SW480 (cell line): ENCODE measurements at places on chromosomes 5 and 9.
A peak's percentile ranks its signal among the peaks of the same experiment; 100 is the strongest.

DNA sequence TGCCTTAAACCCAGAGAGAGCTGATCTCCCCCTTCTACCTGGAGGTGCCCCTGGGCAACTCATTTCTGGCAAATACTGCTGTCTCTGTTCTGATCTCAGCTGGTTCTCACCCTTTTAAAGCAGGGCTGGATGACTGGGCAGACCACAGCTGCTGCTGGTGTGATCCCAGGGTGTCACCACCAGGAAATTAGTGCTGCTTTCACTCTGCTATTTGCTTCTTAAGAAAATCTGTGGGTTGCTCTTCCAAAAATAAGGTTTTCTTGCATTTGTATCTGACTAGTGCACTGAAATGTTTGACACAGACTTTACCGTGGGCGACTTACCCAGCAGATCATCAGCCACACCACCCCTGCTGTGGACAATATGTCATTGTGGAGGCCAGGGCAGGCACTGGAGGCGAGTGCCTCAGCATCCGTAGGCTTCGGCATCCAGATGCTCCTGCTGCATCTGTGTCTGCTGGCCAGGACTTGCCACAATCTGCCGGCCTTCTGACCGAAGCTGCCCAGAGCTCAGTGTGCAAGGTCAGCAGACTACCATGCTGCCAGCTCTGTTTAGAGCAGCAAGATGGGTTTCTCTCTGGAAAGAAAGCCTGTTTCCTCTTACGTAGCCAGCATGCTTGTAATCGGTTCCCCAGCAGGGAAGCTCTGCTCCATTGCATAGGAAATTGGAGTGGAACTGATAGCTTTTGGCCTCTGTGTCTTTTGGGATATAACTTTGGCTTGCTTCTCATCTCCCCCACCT, 13.6 kb downstream of the ARHGAP26 start:
- DNase-seq, result no peak

- no peak for DNase-seq
Measured at GRCh38 chr9:98229090-98229395, 26.4 kb downstream of the TBC1D2 start.

DNA sequence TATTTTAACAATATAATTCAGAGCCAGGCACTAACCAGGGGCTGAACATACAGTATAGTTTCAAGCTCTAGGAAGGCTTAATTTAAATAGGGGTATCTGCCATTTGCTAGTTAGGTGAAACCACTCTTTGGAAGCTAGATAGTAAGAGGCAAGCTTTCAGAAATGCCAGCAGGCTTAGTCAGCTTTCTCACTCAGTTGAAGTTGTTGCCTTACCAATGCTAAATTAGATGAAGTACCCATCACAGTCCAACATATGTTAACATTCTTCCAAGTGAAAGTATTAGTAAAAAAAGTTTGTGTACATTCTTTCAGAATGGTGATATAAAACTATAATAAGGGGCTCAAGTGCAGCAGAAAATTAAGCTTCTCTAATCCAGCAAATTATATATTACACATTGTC, 215.0 kb downstream of the CNTLN start:
- no peak for DNase-seq

DNA sequence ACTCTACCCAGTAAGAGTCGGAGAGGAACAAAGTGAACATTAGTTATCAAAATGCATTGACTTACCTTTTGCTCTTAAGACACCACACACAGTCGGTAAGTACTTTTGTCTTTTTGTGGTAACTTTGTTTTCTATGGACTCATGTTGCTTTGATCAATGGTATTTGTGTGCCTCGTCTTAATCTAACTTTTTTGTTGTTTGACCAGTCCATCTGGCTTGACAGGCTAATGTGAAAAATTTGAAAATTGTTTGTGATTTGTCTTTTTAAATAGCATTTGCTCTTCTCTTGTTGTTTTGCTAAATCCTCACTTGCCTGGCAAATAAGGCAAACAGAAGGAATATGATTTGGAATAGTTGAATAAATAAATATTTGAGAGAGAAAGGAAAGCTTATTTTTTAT, 71.4 kb upstream of the CHD1 start:
- DNase-seq, result no peak

DNA sequence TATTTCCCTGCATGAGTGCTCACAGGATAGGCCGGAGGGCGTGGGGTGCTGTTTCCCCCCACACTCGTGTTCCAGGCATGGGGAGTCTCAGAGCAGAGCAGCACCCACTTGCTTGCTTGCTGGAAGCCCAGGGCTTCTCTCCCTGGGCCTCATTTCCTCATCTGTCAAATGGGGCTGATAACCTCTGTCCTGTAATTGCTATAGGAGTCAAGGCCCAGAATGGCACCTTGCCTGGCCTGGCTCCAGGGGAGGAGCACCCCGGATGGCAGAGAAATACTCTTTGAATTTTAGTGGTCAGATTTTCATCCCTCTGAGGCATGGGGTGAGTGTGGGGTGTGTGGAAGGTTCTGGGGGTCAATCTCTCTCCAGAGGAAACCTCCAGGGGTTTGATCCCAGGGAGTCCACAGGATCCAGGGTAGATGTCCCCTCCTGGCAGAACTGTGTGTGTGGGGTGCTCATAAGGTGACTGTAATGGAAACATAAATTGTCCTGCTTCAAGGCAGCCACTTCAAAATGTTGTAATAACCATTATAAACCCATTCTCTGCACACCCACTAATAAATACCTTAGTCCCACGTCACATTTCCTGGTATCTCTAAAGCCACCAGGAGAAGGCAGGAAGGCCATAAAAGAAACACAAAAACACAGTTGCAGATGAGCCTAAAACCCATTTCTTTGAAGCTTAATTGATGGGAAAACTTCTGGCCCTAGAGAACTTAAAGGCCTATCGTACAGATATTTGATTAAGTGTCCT, 272.2 kb downstream of the FSTL4 start:
- DNase-seq, result peak; percentile 91

DNA sequence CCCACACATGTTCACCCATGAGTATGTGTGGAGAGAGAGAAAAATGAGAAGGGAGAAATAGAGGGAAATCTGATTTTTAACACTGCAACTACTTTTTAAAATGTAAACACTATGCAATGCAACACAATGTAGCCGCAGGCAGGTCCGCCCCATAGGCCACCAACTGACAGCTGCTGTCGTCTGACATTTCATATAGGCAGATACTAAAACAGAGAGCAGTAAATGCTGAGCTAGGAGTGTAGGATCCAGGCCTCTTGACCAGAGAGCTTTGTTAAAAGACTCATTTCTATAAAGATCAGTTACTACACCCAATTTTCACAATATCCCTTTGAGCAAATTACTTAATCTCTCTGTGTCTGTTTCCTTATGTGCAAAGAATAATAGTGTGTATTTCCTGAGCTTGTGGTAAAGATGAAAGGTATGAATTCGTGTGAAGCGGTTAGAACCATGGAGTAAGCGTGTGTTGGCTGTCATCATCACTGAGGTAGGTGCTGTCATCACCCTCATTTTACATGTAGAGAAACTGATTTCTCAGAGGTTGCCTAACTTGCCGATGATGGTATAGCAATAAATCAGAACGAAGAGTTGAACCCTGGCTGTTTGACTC, 55.2 kb upstream of the PDE8B start:
- DNase-seq, result no peak

- no peak for DNase-seq
Measured at GRCh38 chr9:97868859-97869258, 15.8 kb downstream of the FOXE1 start.

DNA sequence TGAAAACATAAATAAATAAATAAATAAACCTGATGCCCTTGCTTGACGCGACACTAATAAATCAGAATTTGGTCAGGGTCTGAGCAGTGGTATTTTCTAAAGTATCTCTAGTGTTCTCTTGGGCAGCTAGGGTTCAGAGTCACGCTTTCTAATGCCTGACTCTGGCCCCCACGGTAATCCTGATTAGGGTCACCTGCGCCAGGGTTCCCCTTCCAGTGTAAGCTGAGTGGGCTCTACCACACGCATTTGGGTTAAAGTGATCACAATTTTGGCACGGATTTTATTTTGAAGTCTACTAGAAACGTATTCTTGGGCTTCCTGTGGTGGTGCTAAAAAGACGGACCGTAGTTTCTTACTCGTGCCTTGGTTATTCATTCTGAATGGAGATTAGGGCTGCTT, 651 bp downstream of the TTC1 start:
- DNase-seq, result no peak

DNA sequence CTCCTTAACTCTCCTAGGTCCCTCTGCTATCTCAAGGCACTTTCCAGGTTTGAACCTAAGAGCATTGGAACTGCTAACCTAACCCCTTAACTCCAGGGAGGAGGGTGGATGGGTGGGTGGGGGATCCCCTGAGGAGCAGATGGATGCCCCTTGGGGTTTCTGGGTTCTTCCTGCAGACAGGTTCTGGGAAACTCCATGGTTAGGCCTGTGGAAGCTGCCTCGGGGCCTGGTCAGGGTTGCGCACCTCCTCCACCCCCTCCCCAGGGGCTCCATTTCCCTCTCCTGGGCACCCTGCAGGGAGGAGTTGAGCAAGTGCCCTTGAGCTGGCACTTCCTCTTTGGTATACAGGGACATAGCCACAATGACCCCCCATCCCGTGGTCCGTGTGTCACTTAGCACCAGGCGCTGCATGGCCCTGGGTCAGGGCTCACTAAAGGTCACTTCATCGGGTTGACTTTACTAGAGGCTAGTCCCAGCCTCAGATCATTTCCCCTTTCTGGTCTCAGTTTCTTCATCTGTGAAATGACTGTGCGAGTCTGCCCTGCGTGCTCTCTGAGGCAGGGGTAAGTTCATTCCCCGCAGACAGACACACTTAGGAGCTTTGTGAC, 16.0 kb downstream of the CXXC5 start:
- no peak for DNase-seq

DNA sequence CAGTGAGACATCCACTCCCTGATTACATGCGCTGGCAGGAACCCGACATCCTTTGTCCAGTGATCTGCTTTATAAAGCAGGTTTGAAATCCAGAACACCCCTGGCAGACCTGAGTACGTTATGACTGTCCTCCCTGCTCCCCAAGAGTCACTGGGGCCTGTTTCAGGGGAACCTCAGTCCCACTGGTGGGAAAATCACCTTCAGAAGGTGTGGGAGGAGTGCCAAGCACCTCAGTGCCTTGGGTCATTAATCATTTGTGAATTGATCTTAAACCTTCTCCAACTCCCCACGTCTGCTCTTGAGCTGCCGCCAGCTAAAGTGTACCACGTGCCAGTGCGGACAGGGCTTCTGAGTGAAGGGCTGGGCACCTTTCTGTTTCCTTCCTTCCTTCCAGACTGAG, 16.2 kb downstream of the SLC6A3 start:
- DNase-seq, result no peak

- no peak for DNase-seq
Measured at GRCh38 chr5:61732796-61733195, 400.7 kb downstream of the ZSWIM6 start.

- no peak for DNase-seq
Measured at GRCh38 chr5:173717959-173718358, 101.5 kb upstream of the BOD1 start.

DNA sequence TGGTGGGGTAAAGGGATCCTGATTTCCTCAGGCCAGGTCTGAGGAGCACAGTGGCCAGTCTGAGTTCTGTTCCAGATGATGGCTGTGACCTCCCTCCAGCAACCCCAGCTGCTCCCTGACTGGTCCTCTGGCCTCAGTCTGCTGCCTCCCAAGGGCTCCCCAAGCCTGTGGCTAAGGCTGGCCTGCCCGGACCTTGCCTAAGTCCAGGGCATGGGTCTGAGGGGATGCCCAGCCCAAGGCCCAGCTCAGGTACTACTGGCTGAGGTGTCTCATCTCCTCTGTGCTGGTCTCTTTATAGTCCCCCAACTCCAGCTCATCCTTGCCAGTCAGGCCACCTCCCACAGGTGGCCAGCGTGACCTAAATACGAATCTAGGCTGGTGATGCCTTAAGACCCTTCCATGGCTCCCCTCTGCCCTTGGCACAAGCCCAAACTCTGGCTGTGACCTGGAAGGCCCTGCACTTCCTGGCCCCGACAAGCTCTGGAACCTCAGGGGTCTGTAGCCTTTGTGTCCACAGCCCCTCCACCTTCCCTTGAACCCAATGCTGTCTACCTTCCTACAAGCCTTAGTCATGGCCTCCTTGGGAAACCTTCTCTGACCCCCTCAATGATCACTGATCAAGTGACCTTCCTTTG, 9.8 kb downstream of the KIF12 start:
- DNase-seq, result no peak

DNA sequence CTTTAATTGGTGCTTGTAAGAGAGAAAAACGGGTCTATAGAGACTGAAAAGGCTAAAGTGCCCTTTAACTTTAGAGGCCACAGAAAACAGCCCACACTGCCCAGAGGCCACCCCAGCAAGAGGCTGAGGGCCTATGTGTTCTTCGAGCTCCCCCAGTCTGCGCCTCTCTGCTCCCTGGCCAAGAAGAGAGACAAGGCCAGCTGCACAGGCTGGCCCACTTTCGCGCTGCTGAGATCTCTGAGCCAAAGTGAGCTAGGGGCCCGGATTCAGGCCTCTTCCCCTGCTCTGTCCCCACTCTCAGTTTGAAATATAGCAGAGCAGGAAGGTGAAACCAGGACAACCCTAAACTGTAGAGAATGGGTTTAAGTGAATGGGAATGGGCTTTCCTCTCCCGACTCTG, 132.0 kb upstream of the TRIM32 start:
- DNase-seq, result no peak

- no peak for DNase-seq
Measured at GRCh38 chr5:77333451-77334123, 123.1 kb downstream of the PDE8B start.

DNA sequence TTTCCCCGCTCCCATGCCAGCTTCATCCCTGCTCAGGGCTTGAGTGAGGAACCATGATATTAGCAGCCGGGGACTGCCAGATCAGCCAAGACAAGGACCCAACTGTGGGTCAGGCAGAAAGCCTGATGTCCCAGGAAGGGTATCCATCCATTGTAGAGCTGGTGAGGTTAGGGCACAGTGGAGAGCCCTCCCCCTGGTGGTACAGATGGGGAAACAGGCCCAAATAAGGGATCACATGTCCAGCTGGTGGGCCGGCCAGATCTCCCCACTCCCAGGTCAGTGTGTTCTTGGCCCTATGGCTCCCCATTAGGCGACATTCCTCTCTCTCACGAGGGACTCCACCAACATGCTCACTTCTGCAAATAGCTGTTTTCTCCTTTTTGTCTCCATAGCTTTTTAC, 9.0 kb downstream of the CDX1 start:
- peak; percentile 32 for DNase-seq

DNA sequence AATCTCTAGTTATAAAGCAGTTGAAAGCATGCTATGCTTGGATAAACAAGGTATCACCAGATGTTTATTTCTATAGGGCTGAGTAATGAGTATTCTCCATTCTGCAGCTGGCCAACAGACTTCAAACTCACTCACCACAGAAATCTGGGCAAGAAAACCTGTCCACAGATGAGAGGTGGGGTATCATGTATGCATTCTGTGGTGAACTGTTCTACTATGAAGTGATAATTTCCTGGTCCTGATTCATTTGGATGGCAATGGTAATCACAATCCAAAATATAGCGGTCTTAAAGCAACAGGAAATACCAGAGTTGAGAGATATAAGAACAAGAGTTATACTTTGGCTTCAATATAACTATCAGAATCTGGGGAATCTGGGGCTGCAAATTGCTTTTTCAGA, 65.9 kb upstream of the EFNA5 start:
- no peak for DNase-seq

DNA sequence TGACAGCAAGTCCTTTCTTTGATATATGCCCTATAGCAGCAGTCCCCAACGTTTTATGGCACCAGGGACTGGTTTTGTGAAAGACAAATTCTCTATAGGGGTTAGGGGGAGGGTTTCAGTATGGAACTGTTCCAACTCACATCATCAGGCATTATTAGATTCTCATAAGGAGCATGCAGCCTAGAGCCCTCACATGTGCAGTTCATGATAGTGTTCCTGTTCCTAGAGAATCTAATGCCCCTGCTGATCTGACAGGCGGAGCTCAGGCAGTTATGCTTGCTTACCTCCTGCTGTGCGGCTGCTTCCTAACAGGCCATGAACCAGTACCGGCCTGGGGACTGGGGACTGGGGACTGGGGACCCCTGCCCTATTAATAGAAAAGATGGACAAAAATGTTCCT, 2.7 kb upstream of the RAPGEF6 start:
- no peak for DNase-seq
